ENCODE measurements at places on chromosomes 4 and X. TPM values are rescaled to one million over a fixed set of nuclear protein-coding genes. Genes with fewer than 3 reads are reported as not detected.
A peak's percentile ranks its signal among the peaks of the same experiment; 100 is the strongest.

The RADX gene
- total RNA-seq = 3.6 TPM

The PCDH11X gene
- 0.47 TPM for total RNA-seq

The BRS3 gene
- not detected for total RNA-seq

GRCh38 chr4:13562876-13563275 lies 18.6 kb upstream of the NKX3-2 start:
- no peak for DNase-seq

DNA sequence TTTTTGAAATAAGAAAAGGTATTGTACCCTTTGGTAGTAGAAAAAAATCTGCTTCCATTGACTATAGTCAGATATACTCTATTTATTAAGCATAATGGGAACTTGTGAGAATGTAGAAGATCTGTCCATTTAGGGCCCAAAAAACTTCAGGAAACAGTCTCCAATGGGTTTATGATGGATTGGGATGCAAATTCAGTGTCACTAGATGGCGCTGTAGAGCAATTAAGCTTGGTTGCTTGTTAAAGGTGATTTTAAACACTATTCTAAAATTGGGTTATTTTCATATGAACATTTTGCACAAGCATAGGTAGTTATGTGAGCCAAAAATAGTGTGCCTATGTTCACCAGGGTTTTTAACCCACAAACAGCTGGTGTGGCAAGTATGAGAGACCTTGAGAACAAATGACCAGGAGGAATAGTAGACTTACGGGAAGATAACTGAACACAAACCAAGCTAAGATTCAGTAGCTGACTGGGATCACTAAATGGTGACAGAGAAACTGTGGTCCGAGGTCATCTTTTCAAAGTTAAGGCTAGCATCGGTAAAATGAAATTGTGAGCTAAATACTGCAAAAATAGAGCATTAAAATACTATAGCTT lies 80.3 kb upstream of the LSM6 start:
- DNase-seq = peak; percentile 31

DNA sequence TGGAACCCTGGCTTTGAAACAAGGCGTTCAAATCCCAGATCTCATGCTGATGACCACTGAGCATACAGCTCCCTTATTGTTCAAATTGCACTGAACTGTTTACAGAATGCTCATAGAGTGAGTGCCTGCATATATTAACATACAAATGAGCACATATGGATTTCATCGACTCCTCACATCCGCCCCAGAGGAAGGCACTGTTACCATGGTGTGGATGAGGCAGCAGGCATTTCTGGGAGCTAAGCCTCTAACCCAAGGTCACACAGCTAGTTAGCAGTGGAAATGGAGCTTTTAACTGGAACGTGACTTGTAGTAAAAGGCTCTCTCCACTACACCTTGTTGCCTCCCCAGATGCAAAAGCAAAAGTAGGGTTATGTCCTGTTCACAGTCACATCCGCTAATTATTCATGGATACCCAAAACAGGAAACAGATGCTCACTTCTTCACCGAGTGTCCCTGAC lies 289.7 kb downstream of the STK32B start:
- DNase-seq = no peak

GRCh38 chr4:96170198-96170597 lies 330.3 kb downstream of the PDHA2 start:
- DNase-seq = no peak

- no peak for DNase-seq
Measured at GRCh38 chrX:131977619-131978018, 45.5 kb upstream of the STK26 start.

GRCh38 chr4:103008875-103009729 lies 10.4 kb downstream of the SLC9B1 start:
- DNase-seq = no peak

The MAPK10 gene
- total RNA-seq = 43.6 TPM

DNA sequence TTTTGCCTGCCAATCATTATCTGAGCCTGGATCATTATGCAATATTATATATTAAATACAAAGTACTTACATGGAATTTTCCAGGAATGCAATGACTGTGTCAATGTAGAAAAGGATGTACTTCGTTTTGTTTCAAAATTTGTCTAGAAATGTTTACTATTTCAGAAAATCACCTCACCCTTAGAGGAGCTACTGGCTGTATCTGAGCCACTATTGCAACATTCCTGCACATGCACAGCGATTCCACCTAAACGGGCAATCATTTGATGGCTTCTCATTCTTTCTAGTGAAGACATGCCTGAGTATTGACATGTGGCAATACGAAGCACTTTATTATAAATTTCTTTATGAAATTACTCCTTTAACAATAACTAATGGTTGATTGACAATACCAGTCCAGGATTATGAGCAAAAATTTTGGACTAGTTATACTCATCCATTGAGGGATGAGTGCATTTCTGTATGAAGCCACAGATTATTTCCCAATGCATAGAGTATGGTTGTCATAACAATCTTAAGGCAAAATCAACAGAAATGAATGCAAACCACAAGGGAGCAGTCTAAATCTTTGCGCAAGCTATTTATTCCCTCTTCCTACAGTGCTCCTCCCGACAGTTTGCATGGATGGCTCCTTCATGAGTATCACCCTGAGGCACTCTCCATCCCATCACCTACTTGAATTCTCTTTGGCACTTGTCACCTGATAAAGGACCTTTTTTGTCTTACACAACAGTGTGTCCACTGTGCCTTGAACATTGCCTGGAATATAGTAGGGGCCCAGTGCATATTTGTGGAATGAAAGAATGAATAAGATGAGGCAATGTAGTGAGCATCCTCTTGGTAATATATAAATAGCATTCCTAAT lies 35.8 kb upstream of the MMAA start:
- DNase-seq = no peak

The DGKQ gene
- 6.8 TPM for total RNA-seq

The CFAP99 gene
- 0.60 TPM for total RNA-seq

GRCh38 chr4:176270669-176271068 lies 1.6 kb upstream of the ASB5 start:
- DNase-seq = no peak

DNA sequence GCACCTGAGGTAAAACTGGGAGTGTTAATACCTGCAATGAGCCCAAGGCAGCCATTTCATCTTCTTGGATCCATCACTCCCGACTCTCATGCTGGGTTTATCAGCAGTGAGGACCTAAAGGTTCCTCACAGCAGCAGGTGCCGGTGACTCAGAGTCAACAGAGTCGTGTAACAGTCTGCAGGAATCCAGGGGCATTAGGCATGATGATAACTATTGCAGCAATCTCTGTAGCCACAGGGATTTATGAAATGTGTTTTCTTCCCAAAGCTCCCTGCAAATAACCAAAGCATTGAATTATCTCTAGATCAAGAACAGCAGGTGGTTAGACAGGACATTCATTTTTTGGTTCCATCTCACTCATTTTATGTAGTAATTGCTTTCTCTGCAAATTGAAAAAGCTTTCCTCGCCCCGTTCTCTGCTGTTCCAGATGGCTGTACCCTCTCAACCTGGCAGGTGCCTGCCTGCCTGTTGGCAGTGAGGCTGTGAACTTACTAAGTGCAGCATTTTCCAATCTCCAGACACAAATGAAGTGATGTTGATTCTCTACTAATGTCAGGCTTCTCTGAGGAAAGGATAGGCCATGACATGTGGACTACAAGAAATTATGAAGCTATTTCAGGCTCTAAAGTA lies 48.1 kb upstream of the TSPAN7 start:
- no peak for DNase-seq

DNA sequence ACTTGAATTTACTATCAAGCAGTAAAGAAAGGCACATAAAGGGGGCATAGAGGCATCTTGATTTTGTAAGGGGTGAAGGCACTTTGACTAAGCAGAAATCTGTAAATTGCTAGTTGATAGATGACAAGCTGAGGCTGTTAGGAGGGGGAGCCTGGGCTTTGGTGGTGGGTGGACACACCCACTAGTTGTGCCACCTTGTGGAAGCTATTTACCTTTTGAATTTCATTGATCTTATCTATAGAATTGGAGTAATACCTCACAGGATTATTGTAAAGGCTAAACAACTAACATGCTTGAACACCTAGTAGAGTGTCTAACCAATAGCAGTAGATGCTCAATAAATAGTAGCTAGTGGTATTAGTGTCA lies 142.8 kb upstream of the KCNIP4 start:
- no peak for DNase-seq

The PAGE4 gene
- not detected for total RNA-seq

The KLKB1 gene
- 1.3 TPM for total RNA-seq

All from omental fat pad (tissue), 4 donors.